ENCODE measurements at places on chromosomes 2 and 18.

GRCh38 chr2:219569041-219569440, 2.3 kb downstream of the OBSL1 start:
- DNase-seq, result no peak

GRCh38 chr18:12726774-12727550, 24.1 kb downstream of the PSMG2 start:
- peak; percentile 4 for DNase-seq

GRCh38 chr2:85324639-85325465, 2.9 kb downstream of the TGOLN2 start:
- no peak for DNase-seq

GRCh38 chr2:128362889-128363228, 44.2 kb upstream of the HS6ST1 start:
- no peak for DNase-seq

GRCh38 chr2:55010915-55011314, 39.3 kb downstream of the RTN4 start:
- no peak for DNase-seq

Data from NCI-H187 (cell line).